Calu3 (cell line): ENCODE measurements at places on chromosomes 7 and 10. TPM values are rescaled to one million over a fixed set of nuclear protein-coding genes. Genes with fewer than 3 reads are reported as not detected.

- DNase-seq, result no peak
Measured at GRCh38 chr10:78563314-78563713, 505.5 kb upstream of the ZMIZ1 start.

Gene FAM24B
- total RNA-seq, result 5.1 and 6.3 TPM in 2 replicates

DNA sequence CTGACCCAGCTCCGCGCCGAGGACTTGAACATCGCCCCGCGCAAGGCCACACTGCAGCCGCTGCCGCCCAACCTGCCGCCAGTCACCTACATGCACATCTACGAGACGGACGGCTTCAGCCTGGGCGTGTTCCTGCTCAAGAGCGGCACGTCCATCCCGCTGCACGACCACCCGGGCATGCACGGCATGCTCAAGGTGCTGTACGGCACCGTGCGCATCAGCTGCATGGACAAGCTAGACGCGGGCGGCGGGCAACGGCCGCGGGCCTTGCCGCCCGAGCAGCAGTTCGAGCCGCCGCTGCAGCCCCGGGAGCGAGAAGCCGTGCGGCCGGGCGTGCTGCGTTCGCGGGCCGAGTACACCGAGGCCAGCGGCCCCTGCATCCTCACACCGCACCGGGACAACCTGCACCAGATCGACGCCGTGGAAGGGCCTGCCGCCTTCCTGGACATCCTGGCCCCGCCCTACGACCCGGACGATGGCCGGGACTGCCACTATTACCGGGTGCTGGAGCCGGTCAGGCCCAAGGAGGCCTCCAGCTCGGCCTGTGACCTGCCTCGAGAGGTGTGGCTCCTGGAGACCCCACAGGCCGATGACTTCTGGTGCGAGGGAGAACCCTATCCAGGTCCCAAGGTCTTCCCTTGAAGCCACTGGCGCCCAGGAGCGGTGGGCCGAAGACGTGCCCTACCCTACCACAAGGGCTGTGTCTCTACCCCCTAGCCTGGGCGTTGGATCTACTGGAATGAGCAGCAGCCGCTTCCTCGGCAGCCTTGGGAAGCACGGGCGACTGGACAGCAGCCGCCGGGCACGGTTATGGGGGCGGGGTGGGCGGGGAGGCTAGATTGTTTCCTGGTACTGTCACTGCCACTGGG, 945 bp downstream of the ADO start:
- peak; percentile 51 for DNase-seq

Gene GHRHR
- total RNA-seq, result not detected in 2 replicates

- no peak for DNase-seq
Measured at GRCh38 chr7:123836656-123837055, 8.3 kb upstream of the HYAL4 start.

Gene LOXL4
- 2.2 and 2.6 TPM in 2 replicates for total RNA-seq

Gene CELF2
- not detected in 2 replicates for total RNA-seq

DNA sequence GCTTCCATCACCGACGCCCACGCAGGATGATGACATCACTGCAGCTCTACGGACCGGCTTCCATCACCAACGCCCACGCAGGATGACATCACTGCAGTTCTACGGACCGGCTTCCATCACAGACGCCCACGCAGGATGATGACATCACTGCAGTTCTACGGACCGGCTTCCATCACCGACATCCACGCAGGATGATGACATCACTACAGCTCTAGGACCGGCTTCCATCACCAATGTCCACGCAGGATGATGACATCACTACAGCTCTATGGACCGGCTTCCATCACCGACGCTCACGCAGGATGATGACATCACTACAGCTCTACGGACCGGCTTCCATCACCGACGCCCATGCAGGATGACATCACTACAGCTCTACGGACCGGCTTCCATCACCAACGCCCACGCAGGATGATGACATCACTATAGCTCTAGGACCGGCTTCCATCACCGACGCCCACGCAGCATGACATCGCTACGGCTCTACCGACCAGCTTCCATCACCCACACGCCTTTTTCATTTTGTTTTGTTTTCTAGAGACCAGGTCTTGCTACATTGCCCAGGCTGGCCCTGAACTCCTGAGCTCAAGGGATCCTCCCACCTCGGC, 29.5 kb downstream of the GPER1 start:
- DNase-seq, result no peak

GRCh38 chr7:118696879-118697278, 472.4 kb downstream of the ANKRD7 start:
- DNase-seq, result no peak

- DNase-seq, result no peak
Measured at GRCh38 chr7:41975849-41976248, 261.2 kb downstream of the GLI3 start.

Gene MAPK8
- total RNA-seq, result 55.7 and 63.4 TPM in 2 replicates

- no peak for DNase-seq
Measured at GRCh38 chr7:156127166-156128134, 315.2 kb upstream of the SHH start.

GRCh38 chr10:14128519-14128918, 202.2 kb downstream of the FRMD4A start:
- DNase-seq, result no peak

Gene FKBP9
- 124 and 160 TPM in 2 replicates for total RNA-seq

DNA sequence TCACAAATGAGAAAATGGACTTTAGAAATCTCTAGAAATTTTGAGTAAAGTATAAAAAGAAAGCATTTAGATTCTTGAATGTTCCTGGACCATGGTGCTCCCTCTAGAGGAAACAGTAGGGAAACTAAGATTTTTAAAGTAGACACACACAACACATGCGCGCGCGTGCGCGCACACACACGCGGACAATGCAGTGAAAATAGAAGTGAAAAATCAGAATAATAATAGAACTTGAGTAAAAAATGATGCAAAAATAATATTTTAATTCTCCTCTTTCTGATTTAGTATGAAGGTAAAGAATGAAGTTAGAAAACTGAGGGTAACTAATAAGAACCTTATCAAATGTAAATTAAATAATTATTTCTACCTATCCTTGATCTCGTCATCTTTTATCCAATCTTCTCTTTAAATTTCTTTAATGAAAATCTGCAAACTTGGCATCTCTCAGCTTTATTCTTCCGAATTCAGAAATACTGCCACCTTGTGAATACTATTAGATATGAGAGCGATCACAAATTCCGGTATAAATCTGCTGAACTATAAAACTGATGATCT, 117.0 kb upstream of the AMPH start:
- peak; percentile 19 for DNase-seq

GRCh38 chr10:675532-675931, 13.9 kb downstream of the DIP2C start:
- no peak for DNase-seq

DNA sequence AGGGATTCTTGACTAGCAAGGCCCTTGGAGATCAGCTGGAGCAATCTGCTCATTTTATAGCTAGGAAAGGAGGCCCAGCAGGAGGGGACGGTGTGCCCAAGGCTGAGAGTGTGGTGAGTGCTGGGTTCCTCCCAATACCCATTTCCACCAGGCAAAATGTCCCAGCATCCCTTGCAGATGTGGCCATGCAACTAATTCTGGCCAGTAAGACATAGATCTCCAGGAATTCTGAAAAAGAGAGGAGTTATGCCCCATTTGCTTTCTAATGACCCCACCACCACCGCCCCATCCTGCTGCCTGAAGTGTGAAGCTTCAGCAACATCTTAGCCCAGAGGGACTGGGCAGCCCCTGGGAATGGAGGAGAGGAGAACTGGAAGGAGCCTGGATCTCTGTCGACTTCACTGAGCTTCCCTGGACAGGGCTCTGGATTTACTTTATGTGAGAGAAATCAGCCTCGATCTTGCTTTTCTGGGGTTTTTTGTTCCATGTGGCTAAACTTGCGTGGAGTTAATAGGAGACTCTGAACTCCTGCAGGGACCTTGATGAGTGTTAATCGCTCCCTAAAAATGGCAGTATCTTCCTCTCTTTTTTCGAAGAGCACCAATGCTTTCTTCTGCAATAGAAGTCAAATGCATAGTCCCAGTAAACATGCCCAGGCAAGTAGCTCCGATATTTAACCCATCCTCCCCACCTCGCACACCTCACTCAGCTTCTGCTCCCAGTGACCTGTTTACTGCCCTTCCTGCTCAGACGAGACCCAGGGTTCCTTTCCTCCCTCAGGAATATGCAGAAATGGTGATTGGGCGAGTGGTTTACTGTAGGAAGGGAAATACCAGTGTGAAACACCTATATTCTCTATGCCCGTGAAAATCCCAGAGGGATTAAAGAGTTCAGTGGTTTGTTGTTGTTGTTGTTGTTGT, 127.5 kb upstream of the GPR26 start:
- DNase-seq, result no peak

Gene SMO
- total RNA-seq, result 2.1 and 3.6 TPM in 2 replicates

Gene SP8
- total RNA-seq, result not detected in 2 replicates

DNA sequence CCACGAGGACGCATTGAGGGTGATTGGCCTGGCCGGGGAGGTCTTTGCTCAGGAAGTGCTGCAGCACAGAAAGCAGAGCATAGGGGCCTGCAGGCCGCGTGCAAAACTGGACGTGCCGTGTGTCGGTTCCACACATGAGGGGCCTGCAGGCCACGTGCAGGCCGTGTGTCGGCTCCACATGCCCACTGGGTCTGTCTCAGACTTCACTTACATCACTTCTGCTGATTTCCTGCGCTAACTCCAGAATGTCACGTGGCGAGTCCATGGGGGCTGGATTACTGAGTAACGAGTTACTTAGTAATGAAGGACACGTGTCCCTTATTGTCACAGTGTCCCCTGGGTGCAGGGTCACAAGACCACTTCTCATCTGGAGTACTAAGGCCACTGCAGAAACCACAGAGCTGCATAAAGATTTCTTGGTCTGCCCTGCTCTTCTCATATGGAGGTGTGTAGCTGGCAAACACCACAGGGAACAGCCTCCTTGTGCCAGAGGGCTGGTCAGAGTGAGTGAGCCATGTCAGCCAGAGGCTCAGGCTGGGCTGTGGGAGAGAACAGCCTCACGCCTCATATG, 60.8 kb downstream of the GDI2 start:
- no peak for DNase-seq

DNA sequence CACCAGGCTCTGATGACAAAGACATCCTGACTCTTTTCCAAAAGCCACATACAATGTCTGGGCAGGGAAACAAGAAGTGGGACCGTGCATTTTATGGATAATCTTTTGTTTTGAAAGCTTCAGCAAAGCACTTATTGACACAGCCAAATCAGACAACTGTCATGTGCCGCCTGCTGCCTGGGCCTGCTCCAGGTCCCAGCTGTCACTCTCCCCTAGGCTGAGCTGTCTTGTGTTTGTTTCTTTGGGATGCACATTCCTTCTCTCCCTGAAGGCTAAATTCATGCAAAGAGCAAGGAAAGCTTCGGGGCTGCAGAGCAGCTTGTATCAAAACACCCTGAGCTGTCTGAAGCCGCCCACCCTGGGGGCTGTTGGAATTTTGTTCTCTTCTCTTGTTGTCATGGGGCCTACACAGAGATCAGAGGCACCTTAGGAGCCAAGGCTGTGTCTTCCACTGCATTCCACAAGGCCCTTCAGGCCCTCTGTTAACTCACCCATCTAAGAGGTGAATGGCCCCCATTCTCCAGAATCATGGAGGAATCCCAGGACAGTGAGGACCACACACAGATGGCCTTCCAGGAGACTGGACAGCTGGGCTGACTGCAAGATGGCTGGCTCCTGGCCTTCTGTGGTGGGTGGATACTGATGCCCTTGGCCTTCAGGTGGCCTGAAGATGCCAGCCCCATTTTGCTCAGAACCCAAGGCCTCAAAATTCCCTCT, 17.8 kb upstream of the SLC18A2 start:
- no peak for DNase-seq

GRCh38 chr7:154928136-154929005, 74.6 kb downstream of the PAXIP1 start:
- DNase-seq, result peak; percentile 29

Gene FBXL13
- total RNA-seq, result 1.3 and 2.6 TPM in 2 replicates

DNA sequence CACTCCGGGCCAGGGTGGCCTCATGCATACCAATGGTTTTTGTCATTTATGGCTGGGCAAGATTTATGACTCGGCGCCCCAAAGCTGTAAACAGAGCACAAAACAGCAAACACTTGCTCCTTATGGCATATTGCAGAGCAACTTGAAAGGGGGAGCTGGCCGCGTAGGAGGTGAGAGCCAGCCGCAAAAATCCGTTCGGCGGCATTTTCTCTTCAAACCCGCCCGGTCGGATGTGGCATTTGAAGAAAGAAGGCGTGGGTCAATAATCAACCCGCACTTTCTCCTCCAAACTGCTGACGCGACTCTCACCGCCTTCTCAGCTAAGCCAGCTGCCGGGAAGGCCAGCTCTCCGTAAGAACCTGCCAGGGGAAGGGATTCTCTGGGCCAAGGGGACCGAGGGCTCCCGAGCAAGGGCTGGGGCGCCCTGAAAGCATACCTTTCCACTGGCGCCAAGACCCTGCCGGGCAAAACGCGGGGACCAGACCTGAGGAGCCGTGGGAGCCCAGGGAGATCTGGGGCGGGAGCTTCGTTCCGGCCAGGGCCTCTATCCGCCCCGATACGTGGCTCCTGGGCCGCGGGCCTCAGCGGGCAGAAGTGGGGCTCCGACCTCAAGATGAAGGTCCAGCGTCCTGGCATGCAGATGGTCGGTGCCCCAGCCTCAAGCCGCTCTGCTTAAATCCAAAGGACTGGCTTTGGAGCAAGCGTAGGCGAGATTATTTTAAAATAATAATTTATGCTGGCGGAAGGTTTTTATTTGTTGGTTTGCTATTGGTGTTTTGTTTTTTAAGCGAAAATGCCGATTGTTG, 12.9 kb upstream of the HOXA2 start:
- DNase-seq, result peak; percentile 84

Gene GNAT3
- total RNA-seq, result not detected in 2 replicates

GRCh38 chr7:134593530-134594392, 44.9 kb downstream of the AKR1B15 start:
- DNase-seq, result no peak

DNA sequence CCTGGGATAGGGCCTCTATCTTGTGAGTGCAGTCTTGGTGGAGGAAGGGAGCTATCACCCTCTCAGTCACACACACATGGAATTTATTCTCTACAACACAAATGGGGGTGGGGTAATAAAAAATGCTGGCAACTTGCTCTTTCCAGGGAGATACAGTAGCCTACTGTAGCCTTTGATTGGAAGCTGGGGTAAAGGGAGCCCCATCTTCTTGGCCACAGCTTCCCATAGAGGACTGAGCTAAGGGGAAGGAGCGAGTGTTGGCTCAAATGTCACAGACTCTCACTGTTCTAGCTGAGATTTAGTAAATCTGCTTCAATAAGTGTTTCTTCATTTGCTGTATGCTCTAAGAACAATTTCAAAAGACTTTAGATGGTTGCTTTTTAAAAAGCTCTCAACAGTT, 222.2 kb upstream of the CXCL12 start:
- no peak for DNase-seq

Gene SUGCT
- 1.6 and 3.5 TPM in 2 replicates for total RNA-seq

Gene PRKCQ
- 0.73 and 1.1 TPM in 2 replicates for total RNA-seq

DNA sequence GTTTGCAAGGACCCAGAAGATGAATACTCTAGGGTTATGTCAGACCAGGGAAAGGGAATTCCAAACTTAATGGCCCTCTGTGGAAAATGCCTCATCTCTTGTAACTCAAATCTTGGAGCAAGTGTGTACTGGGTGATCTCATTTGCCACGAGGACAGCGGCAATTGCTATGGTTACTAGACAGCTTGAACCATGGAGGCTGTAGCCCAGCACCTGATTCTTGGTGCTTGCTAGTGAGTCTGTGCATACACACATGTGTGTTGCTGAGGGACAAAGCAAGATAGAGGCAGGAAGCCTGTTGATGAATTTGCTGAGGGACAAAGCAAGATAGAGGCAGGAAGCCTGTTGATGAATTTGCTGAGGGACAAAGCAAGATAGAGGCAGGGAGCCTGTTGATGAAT, 58.6 kb upstream of the FEZF1 start:
- no peak for DNase-seq

GRCh38 chr7:45687185-45687560, 113.0 kb downstream of the ADCY1 start:
- no peak for DNase-seq

Gene MSMB
- 2.4 and 7.4 TPM in 2 replicates for total RNA-seq

GRCh38 chr10:23968301-23968700, 240.6 kb upstream of the KIAA1217 start:
- no peak for DNase-seq
